Central memory CD8-positive, alpha-beta T cell (primary cell): ENCODE measurements at places on chromosomes 7 and 10.

DNA sequence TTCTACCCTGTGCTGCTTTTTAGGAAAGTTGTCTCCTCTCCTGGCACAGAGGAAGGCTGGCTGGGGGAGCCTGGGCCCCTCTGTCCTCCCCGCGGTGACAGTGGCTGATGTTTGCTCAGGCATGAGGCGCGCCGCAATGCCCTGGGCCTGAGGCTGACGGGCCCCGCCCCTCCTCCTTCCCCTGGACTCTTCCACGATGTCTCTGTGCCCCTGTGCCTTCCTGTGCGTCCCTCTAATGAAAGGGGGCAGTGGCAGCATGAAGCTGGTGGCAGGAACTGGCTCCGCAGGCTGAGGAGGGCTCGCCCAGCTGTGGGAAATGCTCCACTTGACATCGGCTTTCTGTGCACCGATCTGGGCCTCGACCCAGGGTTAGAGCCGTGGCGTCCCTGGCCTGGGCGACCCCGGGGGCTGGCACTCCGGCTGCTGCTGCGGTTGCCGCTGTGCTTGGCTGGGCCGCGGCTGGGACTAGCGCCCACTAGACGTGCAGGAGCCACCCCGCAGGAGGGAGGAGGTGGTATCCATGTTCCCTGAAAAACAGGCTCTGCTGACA is 67.9 kb downstream of the ZNF680 start:
- no peak overlapping the region for H3K4me3 ChIP-seq
- no peak for DNase-seq
- no peaks in the 10 kb centered on the region for H3K27me3 ChIP-seq
- no peaks in the 10 kb centered on the region for H3K36me3 ChIP-seq
- no peak overlapping the region for H3K27ac ChIP-seq

DNA sequence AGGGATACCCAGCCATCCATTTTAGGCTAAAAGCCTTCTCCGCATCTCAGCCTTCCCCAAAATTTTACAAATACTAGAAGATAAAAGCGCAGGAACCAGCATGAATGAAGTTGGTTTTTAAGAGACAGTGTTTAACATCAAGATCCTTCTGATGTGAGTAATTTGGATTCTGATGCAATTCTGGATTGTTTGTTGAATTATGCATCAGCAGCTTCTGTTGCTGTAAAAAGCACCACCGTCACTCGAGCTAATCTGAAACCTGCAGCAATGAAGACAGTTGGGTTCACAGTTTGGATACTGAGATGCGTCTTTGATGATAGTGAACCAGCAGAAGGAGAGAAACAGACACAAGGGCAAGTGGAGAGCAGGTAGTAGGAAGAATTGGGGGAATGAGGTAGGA is 179.2 kb downstream of the PLXNA4 start:
- no peak overlapping the region for H3K27ac ChIP-seq
- peaks cover 5% of the 10 kb centered on the region for H3K4me1 ChIP-seq
- peaks cover 19% of the 10 kb centered on the region for H3K27me3 ChIP-seq
- H3K4me3 ChIP-seq = no peak overlapping the region
- no peak for DNase-seq

DNA sequence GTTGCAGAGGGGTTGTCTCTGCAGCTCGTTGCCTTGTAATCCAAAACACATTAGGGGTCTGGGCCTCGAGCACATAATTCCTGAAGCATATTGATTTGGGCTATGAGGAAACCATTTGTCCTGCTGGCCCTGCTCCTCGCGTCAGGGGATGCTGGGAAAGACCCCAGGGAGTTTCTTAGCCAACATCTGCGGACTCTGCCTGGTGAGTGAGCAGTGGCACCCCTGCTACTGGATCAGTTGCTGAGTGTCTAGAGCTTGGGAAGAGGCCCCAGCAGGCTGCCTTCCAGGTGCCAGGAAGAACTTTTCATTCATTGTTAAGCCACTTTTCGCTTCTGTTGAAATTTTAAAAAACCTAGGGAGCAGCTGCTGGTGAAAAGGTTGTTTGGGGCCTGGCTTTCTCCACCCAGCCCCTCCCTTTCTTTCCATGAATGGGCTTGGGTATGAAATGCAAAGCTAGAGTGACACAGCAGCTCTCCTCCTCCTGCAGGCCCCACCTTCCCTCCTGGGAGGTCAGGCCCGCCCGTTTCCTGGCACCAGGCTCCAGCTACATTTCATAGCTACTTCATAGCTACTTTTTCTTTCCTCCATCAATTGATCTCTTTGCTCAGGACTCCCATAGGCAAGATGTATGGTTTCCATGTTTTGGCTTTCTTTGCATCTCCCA is 26.8 kb downstream of the TACR2 start:
- no peak for DNase-seq
- no peaks in the 10 kb centered on the region for H3K27me3 ChIP-seq
- no peak overlapping the region for H3K4me3 ChIP-seq
- peaks cover 43% of the 10 kb centered on the region for H3K36me3 ChIP-seq
- peak overlapping the region; percentile 3 for H3K27ac ChIP-seq

- no peaks in the 10 kb centered on the region for H3K36me3 ChIP-seq
- DNase-seq = no peak
- peaks cover 39% of the 10 kb centered on the region for H3K27me3 ChIP-seq
- no peaks in the 10 kb centered on the region for H3K4me1 ChIP-seq
Measured at GRCh38 chr7:25353732-25354131, 125.4 kb upstream of the NPVF start.

DNA sequence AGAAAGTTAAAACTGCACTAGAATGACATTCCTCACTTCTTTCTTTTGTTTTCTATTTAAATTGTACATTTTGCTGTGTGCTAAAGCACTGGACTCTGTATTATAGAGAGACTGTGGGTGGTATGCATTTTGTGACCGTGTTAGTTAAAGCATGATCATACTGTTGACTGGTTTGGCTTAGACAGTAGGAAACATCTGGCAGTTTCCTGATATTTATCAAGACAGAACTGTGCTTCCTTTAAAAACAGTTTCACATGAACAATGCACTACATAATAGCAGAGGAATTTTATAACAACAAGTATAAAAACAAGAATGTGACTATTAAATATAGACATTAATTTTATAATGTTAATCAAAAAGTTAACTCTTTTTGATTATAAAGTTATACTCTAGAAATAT is 23.1 kb downstream of the GNG11 start:
- H3K36me3 ChIP-seq = no peaks in the 10 kb centered on the region
- H3K27me3 ChIP-seq = no peaks in the 10 kb centered on the region
- no peak for DNase-seq
- no peak overlapping the region for H3K27ac ChIP-seq
- H3K4me1 ChIP-seq = no peaks in the 10 kb centered on the region
- no peak overlapping the region for H3K4me3 ChIP-seq
